ENCODE measurements at places on chromosomes 5 and 9. TPM values are rescaled to one million over a fixed set of nuclear protein-coding genes. Genes with fewer than 3 reads are reported as not detected.

PDGFRB gene
- total RNA-seq: 148 TPM

IL3 gene
- total RNA-seq: not detected

GAPVD1 gene
- total RNA-seq: 85.3 TPM

SSNA1 gene
- 54.2 TPM for total RNA-seq

CCIN gene
- total RNA-seq: 0.38 TPM

DMRTA1 gene
- total RNA-seq: 4.6 TPM

SH3PXD2B gene
- total RNA-seq: 26.6 TPM

FIBCD1 gene
- not detected for total RNA-seq

BTNL9 gene
- 579 TPM for total RNA-seq

GMCL2 gene
- total RNA-seq: not detected

OR1K1 gene
- total RNA-seq: not detected

CMYA5 gene
- 3.4 TPM for total RNA-seq

SHOC1 gene
- total RNA-seq: not detected

MLANA gene
- total RNA-seq: not detected

TTF1 gene
- total RNA-seq: 14.5 TPM

KCTD16 gene
- under 0.01 TPM for total RNA-seq

SREK1IP1 gene
- total RNA-seq: 10.9 TPM

RNF145 gene
- 34.7 TPM for total RNA-seq

GNA14 gene
- total RNA-seq: 1.9 TPM

ZNF300 gene
- total RNA-seq: 4.4 TPM

SLC46A2 gene
- total RNA-seq: 3.1 TPM

MEIKIN gene
- not detected for total RNA-seq

TAS2R1 gene
- not detected for total RNA-seq

GLDC gene
- total RNA-seq: not detected

C9 gene
- total RNA-seq: not detected

CD72 gene
- total RNA-seq: 1.1 TPM

CHSY3 gene
- total RNA-seq: 5.9 TPM

ANKDD1B gene
- 0.51 TPM for total RNA-seq

TNC gene
- 17.3 TPM for total RNA-seq

TMEM171 gene
- total RNA-seq: not detected

OR2V2 gene
- total RNA-seq: not detected

SPATA6L gene
- 1.8 TPM for total RNA-seq

PCDHGB7 gene
- total RNA-seq: 7.2 TPM

BTNL8 gene
- total RNA-seq: not detected

NMUR2 gene
- not detected for total RNA-seq

RNF183 gene
- total RNA-seq: not detected

SLC27A6 gene
- total RNA-seq: 0.51 TPM

HAVCR2 gene
- 16.6 TPM for total RNA-seq

LVRN gene
- total RNA-seq: 125 TPM

HMCN2 gene
- 0.68 TPM for total RNA-seq

HBEGF gene
- total RNA-seq: 30.1 TPM

SPARC gene
- total RNA-seq: 1,545 TPM

PCDHB3 gene
- total RNA-seq: 3.3 TPM

PAEP gene
- not detected for total RNA-seq

MPDZ gene
- total RNA-seq: 41.3 TPM

SLC34A1 gene
- total RNA-seq: not detected

MYOZ3 gene
- total RNA-seq: not detected

SOWAHA gene
- total RNA-seq: 0.22 TPM

ZBED3 gene
- total RNA-seq: 17.1 TPM

MYORG gene
- total RNA-seq: 11.0 TPM

CNTNAP3B gene
- 28.9 TPM for total RNA-seq

PCDHA12 gene
- total RNA-seq: not detected

COL27A1 gene
- total RNA-seq: 1.0 TPM

NXNL2 gene
- not detected for total RNA-seq

GNAQ gene
- total RNA-seq: 41.8 TPM

AK8 gene
- total RNA-seq: 0.68 TPM
